Activated CD8-positive, alpha-beta memory T cell treated with anti-CD3 and anti-CD28 coated beads, Interleukin-2, amount 50 U/mL, for 4 hours (primary cell): ENCODE measurements at places on chromosomes 7 and 10.

GRCh38 chr7:27303026-27303425, 60.4 kb downstream of the EVX1 start:
- DNase-seq, result no peak

DNA sequence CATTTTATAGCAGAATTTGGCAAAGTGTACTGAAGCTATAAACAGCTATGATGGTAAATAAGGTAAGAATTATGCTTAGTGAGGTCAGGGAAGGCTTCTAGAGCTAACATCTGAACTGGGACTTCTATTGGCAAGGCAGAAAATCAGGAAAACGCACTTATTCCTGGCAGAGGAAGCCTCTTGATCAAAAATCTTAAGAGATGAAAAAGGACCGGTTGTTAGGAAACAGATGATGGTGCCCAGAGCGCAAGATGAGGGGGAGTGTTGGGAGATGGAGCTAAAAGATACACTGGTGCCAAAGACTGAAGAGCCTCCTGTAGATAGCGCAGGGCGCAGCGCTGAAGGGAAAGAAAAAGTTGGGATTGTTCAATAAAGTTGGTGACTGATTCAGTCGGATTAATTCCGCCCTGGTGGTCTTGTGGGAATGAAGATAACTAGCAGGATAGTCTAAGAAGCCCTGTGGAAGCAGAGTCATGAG, 550 bp upstream of the CALU start:
- DNase-seq, result peak; percentile 14

DNA sequence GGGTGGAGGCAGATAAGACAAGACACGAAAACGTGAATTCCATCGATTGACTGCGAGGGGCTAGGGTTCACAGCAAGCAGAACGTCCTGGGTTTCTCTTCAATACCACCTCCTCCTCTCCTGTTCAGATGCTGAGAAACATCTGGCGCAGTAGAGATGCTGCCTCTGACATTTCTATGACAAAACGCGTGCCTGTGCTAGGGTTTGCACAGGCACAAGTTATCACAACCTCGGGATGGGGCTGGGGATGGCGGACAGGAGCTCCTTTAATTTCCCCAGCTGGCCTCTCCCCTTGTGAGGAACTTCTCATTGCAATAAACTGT, 99.8 kb upstream of the SVIL start:
- DNase-seq, result no peak

GRCh38 chr10:126290232-126290631, 98.0 kb downstream of the ADAM12 start:
- no peak for DNase-seq

DNA sequence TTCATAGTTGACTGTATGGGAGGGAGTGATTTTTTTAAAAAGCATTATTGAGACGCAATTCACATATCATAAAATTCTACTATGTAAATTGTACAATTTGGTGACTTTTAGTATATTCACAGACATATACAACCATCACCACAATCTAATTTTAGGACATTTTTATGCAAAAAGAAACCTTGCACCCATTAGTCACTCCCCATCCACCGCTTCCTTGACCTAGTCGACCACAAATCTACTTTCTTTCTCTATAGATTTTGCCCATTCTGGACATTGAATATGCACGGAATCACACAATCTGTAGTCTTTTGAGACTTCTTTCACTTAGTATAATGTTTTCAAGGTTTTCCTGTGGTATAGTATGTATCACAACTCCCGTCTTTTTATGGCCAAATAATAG, 54.6 kb downstream of the BLNK start:
- DNase-seq, result no peak

DNA sequence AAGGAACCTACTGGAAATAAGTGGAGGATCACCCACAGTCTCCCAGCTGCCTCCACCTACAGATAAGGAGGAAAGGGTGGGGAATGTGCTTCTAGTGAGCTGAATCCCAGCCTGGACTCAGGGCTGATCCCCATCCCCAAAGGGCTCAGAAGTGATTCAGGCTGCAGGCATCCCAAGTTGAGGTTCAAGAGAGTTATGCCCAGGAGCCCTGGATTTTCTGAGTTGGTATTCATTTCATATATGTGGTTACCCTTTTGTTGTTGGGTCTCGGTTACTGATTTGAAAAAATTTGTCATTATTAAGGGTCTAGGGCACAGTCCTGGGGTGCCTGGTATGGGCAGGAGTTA, 30.0 kb upstream of the SRGN start:
- no peak for DNase-seq

DNA sequence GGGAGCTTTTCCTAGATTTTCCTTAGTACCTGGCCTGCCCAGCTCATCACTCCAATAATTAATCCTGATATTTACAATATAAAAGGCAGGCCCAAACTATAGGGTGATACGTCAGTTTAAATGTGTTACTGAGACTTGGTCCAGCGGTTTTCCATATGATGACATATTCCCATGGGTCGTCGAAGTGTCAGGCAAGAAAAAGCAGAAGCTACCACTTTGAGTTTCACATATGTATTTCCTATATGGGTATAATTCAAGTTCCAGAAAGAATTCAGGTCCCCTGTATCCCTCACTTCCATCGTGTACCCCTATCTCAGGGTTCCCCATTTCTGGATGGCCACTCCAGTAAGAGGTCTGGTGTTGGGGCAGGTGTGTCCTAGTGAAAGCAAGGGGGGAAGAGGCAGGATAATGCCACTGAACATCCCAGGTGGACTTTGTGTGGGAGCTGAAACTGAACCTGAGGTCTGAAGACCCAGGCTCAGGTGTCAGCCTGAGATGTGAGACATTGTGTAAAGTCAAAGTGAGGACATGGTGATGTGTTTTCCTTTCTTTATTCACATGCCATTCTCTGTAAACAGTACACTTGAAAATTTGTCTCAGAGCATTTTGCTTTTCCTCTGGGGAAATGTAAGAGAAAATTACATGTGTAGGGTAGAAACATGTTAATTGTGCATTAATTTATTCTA, 167.8 kb downstream of the PLXDC2 start:
- no peak for DNase-seq

DNA sequence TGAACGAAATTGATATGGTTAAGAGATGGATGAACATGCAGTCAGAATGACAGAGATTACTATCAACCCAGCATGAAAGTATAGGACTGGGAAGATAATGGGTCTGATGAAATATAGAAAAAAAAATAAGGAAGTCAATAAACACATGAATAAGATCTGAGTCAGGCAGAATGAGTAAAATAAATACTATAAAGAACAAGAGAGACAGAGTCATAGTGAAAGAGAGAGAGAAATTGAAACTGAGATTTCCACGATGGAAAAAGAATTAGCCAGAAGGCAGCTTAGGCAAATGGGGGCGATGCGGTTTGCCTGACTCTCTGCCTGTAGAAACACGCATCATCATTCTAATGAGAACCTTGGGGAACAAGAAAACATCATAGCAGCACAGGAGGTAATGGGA, 26.6 kb downstream of the SEMA3D start:
- no peak for DNase-seq

GRCh38 chr10:58518775-58519174, 6.1 kb downstream of the BICC1 start:
- no peak for DNase-seq

GRCh38 chr10:122688293-122688989, 11.2 kb downstream of the C10orf120 start:
- no peak for DNase-seq

- DNase-seq, result no peak
These were observed 74.1 kb downstream of the TACC2 start for GRCh38 chr10:122062831-122063674.
